ENCODE measurements at places on chromosomes 11 and 22. TPM values are rescaled to one million over a fixed set of nuclear protein-coding genes. Genes with fewer than 3 reads are reported as not detected.

DNA sequence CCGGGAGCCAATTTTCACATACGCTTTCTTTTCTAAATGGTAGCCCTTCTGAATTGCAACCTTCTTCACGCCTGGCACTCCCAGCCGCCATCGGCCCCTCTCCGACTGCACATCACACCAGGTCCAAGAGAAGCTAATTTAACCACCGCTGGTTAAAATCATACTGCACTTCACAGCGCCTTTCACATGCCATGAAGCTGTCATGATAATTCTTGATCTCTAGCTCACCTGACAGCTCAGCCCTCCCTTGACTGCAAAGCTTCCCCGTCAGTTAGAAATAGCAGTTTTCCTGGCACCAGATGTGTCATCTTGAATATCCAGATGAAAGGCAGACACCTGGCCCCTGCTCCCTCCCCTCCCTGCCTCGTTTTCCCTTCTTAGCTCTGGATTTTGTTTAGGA, 101.4 kb downstream of the ARL14EP start:
- H3K4me3 ChIP-seq = no peak overlapping the region
- DNase-seq = no peak
- no peaks in the 10 kb centered on the region for H3K27me3 ChIP-seq
- H3K27ac ChIP-seq = no peak overlapping the region
- H3K36me3 ChIP-seq = no peaks in the 10 kb centered on the region

- peaks cover 14% of the 10 kb centered on the region for H3K27me3 ChIP-seq
- no peak overlapping the region for H3K4me3 ChIP-seq
- DNase-seq = no peak
- no peak overlapping the region for H3K27ac ChIP-seq
- no peaks in the 10 kb centered on the region for H3K36me3 ChIP-seq
Observed at GRCh38 chr22:17779286-17780115, 5.2 kb upstream of the BID start.

GRCh38 chr11:59152312-59152951, 9.8 kb downstream of the FAM111A start:
- DNase-seq = no peak
- peaks cover 12% of the 10 kb centered on the region for H3K4me1 ChIP-seq
- H3K4me3 ChIP-seq = no peak overlapping the region
- H3K27me3 ChIP-seq = no peaks in the 10 kb centered on the region
- H3K27ac ChIP-seq = no peak overlapping the region

- H3K4me3 ChIP-seq = peak overlapping the region; percentile 66
- H3K4me1 ChIP-seq = peaks cover 45% of the 10 kb centered on the region
- peak; percentile 66 for DNase-seq
- peak overlapping the region; percentile 89 for H3K27ac ChIP-seq
- no peaks in the 10 kb centered on the region for H3K36me3 ChIP-seq
Observed at GRCh38 chr22:37633625-37634416, 5.6 kb upstream of the SH3BP1 start.

DNA sequence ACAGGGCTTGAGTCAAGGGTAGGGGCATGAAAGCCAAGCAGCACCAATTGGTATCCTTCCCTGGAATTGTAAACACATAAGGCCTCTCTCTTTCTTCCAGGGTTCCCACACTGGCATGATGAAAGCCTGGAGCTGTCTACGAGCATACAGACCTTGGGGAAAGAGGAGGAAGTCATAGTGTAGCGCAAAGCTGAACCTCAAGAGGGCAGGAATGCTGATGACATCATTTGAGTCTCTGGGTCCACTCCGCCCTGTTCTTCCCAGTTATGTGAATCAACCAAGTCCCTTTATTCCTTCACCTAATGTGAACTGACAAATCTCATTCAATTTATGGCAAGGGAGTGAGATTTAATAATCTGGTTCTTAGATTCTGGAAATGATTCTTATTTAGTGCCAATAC, 266.4 kb upstream of the NCAM1 start:
- no peaks in the 10 kb centered on the region for H3K4me1 ChIP-seq
- no peak overlapping the region for H3K27ac ChIP-seq

GRCh38 chr11:62341588-62341987, 4.3 kb downstream of the ASRGL1 start:
- no peak overlapping the region for H3K4me3 ChIP-seq
- H3K4me1 ChIP-seq = no peaks in the 10 kb centered on the region
- no peak for DNase-seq
- H3K27me3 ChIP-seq = peaks cover 38% of the 10 kb centered on the region

DNA sequence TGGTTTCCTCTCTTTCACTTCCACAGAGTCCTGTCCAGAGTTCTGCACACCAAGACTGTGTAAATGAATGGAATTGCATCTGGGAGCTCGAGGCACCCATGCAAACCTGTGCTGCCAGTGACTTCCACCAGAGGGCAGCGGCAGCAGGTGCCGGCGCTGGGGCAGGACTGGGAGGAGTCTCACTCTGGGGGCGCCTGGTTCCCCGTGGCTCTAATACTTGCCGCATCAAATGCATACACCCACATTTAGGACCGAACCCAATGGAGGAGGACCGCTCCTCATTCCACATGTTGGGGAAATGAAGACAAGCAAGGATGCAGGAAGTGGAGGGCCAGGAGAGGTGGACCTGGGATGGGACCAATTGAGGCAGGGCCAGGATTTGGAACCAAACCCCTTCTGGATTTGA, 1.1 kb upstream of the CD6 start:
- H3K4me1 ChIP-seq = no peaks in the 10 kb centered on the region
- no peak overlapping the region for H3K27ac ChIP-seq
- H3K27me3 ChIP-seq = peaks cover 47% of the 10 kb centered on the region
- H3K4me3 ChIP-seq = no peak overlapping the region

DNA sequence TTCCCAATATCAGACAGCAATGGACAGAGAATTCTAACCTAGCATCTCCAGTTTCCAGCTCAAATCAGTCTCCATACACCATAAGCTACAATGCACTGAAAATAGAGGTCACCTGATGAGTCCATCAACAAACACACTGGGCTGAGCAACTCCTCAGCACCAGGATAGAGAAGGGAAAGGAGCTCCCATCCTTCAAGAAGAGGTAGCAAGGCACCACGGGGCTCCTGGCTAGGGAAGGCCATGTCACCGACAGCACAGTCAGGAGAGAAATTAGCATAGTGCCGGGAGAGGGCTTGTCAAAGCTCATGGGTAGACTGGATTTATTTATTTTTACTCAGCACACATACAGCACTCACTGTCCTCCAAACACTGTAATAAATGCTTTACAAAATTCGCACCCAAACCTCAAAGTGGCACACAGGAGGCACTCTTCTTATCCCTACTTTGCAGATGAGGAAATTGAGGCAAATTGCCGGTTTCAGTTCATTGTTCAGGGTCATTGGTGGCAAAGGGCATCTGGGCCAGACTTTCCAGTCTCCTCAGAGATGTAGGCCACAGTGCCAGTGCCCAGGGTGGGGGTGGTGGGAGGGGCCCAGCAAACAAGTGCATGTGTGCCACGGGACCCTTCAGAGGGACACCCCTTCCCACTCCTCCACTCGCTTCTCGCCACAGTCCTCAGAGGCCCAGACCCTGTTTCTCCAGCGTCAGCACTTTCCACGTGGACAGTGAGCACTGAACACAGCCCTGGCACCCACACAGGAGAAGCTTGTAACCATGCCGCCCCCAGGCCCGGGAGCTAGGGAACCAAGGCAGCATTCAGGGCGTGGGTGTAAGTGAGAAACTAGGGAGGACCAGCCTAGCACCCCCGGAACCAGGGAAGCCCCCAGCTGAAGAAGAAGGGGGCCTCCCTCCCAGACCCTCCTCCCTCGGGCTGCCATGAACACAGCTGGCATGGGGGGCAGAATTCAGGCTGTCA, 1417.4 kb downstream of the TBC1D22A start:
- H3K4me1 ChIP-seq = no peaks in the 10 kb centered on the region
- H3K27ac ChIP-seq = no peak overlapping the region
- no peak for DNase-seq
- no peak overlapping the region for H3K4me3 ChIP-seq
- H3K27me3 ChIP-seq = peaks cover 2% of the 10 kb centered on the region

- H3K27me3 ChIP-seq = peaks cover 1% of the 10 kb centered on the region
- no peak for DNase-seq
- no peak overlapping the region for H3K27ac ChIP-seq
- H3K36me3 ChIP-seq = 0 out of 2 replicates have a peak, but pooled peaks cover 3% of the 10 kb centered on the region
- H3K4me3 ChIP-seq = no peak overlapping the region
Observed at GRCh38 chr11:112724496-112724790, 236.8 kb upstream of the NCAM1 start.

DNA sequence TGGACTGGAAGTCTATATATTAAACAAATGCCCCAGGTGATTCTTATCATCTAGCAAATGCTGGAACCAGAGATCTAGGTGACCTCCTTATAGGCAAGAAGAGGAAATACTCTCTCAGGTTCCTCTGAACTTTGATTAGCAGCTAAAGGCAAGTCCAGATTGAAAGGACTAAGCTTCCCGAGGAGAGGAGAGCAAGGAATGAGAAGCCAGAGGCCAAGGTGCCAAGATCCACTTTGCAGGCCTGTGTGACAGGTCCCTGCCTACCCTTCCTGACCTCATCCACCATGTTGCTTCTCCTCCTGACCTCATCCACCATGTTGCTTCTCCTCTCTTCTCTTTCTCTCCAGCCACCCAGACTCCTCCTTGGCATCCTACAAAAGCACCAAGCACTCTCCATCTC, 173.2 kb downstream of the LARGE1 start:
- no peak overlapping the region for H3K27ac ChIP-seq
- H3K27me3 ChIP-seq = no peaks in the 10 kb centered on the region
- H3K36me3 ChIP-seq = peaks cover 15% of the 10 kb centered on the region
- H3K4me1 ChIP-seq = no peaks in the 10 kb centered on the region
- H3K4me3 ChIP-seq = no peak overlapping the region
- DNase-seq = no peak

DNA sequence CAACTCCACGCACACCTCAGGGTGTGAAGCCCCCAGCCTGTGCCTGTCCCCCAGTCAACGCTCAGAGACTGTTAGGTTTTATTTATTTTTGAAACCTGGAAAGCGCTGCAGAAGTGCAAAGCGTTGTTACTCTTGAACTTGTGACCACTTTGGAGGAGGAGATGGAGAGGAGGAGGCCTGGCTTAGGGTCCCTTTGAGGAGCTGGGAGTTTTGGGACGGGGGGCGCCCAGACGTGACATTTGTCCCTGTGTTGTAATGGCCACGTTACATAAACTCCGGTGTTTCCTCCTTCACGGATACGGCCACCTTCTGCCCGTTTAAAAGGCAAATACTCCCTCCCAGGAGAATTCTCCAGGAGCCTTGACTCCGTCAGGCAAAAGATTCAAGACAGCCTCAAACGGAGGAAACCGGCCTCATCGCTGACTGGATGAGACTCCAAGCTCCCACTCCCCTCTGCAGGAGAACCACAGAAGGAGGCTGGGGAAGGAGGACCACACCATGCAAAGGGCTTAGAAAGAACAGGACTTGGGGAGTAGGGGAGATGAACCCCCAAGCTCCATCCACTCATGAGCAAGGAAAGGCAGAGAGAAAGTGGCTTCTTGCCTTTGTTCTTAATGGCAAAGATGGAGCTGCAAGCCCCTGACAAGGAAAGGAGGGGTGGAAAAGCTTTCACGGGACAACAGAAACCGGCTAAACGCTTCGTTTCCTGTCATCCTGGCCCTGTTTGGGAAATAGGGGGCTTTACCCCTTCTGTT, 630 bp downstream of the PIK3IP1 start:
- peaks cover 7% of the 10 kb centered on the region for H3K36me3 ChIP-seq
- peak overlapping the region; percentile 82 for H3K27ac ChIP-seq
- peak overlapping the region; percentile 94 for H3K4me3 ChIP-seq

DNA sequence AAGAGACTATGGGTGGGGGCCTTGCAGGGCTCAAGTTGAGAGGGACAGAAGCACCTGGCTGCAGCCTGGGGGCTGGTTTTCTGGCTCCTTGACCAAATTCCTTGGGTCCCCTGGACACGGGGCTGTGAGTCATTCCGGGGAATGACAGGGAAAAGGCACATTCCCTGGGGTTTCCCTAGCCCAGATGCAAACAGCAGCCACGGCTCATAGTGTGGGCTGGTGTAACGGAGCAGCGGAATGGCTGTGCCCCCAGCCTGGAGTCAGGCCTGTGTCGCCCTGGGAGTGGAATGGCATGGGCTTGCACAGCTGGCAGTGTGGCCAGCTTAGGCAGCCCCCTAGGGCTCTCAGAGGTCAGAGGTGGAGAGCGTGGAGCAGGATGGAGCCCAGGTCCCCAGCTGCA, 77.6 kb upstream of the KCNQ1OT1 start:
- H3K36me3 ChIP-seq = no peaks in the 10 kb centered on the region
- H3K27ac ChIP-seq = no peak overlapping the region
- no peak overlapping the region for H3K4me3 ChIP-seq

GRCh38 chr22:49779853-49780697, 47.6 kb downstream of the BRD1 start:
- no peak overlapping the region for H3K4me3 ChIP-seq
- no peak overlapping the region for H3K27ac ChIP-seq
- peaks cover 4% of the 10 kb centered on the region for H3K36me3 ChIP-seq
- H3K27me3 ChIP-seq = no peaks in the 10 kb centered on the region
- no peaks in the 10 kb centered on the region for H3K4me1 ChIP-seq

DNA sequence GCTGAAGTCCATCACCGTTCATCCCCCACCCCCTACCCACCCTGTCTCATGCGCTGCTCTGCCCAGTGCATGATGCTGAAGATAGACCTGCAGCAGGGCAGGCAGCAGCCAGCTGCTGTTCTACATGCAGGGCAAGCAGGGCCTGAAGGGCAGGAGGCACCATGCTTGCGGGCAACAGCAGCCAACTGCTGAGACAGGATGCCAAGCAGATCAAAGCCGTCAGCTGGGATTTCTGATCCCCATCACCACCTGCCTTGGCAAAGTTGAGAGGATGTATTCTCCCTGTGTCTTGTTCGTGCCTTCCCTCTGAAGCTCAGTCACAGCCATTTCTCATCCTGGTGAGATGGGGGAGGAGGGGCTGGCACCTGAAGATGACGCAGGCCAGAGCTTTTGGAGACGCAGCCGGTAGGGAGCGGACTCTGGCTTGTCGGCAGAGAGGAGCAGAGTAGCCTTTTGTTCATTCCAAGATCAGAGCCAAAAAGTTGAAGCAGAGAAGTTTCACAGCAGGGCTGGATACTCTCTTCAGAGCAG, 227.0 kb downstream of the GRIK4 start:
- H3K27me3 ChIP-seq = peaks cover 8% of the 10 kb centered on the region
- DNase-seq = no peak
- no peak overlapping the region for H3K4me3 ChIP-seq
- H3K4me1 ChIP-seq = no peaks in the 10 kb centered on the region

- no peaks in the 10 kb centered on the region for H3K36me3 ChIP-seq
- no peak overlapping the region for H3K27ac ChIP-seq
- no peaks in the 10 kb centered on the region for H3K4me1 ChIP-seq
- peaks cover 3% of the 10 kb centered on the region for H3K27me3 ChIP-seq
- no peak overlapping the region for H3K4me3 ChIP-seq
Observed at GRCh38 chr11:116421529-116422185, 351.1 kb downstream of the BUD13 start.

MRGPRX2 gene
- total RNA-seq = not detected

ZNF215 gene
- 4.4 TPM for total RNA-seq

SHISAL1 gene
- not detected for total RNA-seq

NEFH gene
- not detected for total RNA-seq

CCDC188 gene
- total RNA-seq = 4.8 TPM

NPAT gene
- total RNA-seq = 12.4 TPM

OR4D5 gene
- not detected for total RNA-seq
